ENCODE measurements at places on chromosomes 11 and 22. TPM values are rescaled to one million over a fixed set of nuclear protein-coding genes. Genes with fewer than 3 reads are reported as not detected.

Gene GAL
- total RNA-seq, result 0.20 TPM

Gene SCN4B
- not detected for total RNA-seq

DNA sequence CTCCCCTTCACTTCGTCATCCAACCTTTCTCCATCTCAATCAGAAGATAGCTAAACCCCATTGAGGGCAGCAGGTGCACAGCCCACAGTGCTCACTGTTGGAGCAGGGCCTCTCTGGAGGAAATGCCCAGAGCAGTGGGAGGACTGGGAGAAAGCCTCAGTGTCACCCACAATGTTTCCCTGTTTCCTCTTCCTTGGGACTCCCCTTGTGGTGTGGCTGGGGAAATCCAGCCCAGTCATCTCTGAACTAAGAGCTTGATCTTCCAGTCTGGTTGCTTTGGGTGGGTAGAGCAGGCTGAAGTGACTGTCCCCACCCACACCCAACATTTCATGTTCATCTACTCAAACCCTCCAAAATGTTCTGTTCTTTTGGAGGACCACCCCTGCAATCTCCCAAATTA is 29.8 kb upstream of the EED start:
- no peak for DNase-seq

DNA sequence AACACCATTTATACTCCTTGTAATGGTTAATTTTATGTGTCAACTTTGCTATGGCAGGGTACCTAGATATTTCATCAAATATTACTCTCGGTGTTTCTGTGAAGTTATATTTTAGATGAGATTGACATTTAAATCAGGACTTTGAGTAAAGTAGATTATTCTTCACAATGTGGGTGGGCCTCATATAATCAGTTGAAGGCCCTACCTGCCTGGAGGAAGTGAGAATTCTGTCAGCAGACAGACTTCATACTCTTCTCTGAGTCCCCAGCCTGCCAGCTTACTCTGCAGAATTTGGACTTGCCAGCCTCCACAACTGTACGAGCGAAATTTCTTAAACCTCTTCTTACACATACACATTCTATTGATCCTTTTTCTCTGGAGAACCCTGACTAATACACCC is 49.3 kb upstream of the SYT9 start:
- no peak for DNase-seq

DNA sequence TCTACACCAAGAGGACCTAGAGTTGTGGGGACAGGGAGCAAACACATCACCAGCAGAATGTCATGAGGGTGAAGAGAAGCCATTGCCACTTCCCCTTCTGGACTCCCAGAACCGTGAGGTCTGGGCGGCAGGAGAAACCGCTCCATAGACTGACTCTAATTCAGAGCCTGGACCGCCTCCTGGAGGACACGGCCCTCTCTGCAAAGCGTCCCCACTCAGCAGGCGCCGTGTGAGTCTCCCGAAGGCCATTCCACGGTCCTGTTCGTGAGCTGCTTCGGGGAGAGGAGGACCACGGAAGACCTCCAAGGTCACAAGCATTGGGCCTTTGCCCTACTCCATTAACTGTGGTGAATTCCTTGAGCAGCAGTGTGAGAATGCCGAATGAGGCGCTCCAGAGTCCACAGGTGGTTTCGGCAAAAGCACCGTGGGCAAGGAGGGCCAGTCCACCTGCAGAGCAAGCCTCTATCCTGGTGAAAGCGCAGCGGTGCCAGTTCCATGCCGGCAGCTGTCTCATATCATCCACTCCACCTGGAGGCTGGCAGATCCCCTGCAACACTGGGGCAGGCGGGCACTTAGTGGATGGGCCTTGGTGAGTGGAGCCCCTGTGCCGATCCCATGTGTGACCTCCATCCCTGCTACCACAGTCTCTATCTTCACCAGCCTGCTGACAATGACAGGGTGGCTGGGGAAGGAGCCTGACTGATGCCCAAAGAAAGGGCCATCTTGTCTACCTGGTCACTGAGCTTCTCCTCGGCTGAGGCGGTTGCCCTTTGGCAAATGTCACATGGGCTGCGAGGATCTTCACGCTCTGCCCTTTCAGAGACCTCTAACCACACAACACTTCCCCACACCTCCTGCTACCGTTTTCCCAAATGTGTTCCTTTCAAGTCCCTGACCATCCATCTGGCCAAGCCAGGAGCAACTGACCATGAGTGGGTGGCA is 7.5 kb downstream of the C11orf21 start:
- DNase-seq, result no peak

DNA sequence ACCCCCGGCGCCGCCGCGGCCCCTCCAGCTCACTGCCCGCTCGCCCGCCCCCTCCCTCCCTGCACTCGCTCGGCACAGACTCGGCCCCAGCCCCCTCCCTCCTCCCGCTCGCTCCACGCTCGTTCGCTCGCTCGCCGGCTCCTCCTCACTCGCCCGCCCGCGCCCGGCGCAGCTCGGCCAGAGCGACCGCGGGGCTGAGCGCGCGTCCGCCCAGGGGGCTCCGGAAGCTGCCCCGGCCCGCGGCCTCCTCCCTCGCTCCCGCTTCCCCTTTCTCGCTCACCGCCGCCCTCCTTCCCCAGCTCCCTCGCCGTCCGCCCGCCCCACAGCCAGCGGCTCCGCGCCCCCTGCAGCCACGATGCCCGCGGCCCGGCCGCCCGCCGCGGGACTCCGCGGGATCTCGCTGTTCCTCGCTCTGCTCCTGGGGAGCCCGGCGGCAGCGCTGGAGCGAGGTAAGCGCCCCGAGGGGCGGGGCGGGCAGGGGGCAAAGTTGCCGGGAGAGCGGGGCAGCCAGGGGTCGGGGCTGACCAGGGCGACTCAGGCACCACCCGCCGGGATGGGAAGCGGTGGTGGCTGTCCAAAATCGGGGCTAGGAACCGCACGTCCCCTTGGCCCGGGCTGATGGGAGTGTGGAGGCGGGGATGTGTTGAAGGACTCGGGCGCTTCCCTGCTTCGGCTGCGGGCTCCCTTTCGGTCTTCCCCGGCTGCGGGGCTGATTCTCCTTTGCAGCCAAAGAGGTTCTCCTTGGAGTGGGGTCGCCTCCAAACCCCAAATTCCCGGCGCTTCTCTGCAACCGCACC is at the start of gene SEZ6L:
Gene SEZ6L (plus strand): TSS at position 148 of the 797 bp plus-strand sequence. CDS start 208 bp downstream, at position 356.
- no peak for DNase-seq

DNA sequence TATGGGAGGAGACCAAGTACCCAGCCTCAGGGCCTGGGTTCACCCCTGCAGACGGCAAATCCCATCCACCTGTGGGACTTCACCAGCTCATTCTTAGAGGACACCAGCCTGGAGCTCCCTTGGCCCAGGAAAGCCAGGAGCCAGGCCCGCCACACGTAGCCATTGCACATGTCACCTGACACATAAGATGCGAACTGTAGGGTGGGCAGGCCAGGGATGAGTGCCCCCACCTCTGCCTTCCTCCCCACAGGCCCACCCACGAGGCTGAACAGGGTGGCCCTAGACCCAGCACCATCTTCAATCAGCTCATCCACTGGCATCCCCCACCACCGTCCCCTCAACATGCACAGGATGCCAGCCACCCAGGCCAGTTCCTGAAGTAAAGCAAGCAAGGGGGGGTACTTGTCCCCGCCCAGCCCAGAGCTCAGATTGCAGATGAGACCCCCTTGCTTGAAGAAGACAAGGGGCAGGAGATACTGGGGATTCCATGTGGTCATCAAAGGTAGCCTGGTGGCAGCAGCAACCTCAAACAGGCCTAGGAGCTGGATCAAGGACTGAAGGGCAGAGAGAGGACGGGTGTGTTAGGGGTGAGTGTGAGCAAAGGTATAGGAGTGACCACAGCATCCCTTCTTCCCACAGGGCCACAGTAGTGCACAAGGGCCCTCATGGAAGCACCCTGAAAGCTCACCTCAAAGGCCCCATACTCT is 45.6 kb downstream of the IGLL5 start:
- DNase-seq, result no peak

GRCh38 chr11:3865388-3866193 is 10.1 kb downstream of the STIM1 start:
- peak; percentile 50 for DNase-seq

DNA sequence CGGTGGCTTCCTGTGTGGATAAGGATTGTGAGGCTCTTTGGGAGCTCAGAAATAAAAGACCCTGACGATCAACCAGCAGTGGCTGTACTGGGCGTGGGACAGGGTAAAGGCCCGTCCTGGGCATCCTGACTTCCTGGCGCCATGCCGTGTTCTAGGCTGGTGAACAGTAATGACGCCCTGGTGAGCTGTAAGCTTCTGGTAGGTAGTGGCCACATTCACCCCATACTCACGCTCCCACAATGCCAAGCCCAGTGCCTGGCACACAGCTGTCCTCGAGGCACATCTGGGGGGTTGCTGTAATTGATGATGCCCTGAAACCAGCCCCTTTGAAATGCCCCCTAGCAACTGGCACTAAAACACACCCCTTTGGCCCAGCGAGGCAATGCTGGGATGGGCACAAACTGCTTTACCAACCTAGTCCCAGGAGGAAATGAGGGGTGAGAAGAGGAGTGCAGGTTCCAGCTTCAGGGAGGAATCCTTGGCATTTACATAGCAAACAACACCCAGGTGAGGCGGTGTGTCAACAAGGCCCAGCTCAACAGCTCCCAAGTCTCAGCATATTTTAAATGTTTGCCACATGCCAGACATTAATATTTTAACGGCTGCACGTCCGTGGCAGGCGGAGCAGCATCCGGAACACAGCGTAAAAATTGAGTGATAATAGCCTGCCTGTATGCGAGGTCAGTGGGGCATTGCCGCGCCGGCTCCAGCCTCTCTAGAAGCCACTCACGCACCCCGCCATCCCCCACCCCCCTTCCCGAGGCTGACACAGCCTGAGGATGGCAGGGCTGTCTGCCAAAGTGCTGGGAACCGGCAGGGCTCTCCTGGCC is 79.3 kb downstream of the DSCAML1 start:
- peak; percentile 10 for DNase-seq

Measured in lung microvascular endothelial cell (primary cell).